ENCODE measurements at places on chromosomes 12 and 14. TPM values are rescaled to one million over a fixed set of nuclear protein-coding genes. Genes with fewer than 3 reads are reported as not detected.
A peak's percentile ranks its signal among the peaks of the same experiment; 100 is the strongest.

DNA sequence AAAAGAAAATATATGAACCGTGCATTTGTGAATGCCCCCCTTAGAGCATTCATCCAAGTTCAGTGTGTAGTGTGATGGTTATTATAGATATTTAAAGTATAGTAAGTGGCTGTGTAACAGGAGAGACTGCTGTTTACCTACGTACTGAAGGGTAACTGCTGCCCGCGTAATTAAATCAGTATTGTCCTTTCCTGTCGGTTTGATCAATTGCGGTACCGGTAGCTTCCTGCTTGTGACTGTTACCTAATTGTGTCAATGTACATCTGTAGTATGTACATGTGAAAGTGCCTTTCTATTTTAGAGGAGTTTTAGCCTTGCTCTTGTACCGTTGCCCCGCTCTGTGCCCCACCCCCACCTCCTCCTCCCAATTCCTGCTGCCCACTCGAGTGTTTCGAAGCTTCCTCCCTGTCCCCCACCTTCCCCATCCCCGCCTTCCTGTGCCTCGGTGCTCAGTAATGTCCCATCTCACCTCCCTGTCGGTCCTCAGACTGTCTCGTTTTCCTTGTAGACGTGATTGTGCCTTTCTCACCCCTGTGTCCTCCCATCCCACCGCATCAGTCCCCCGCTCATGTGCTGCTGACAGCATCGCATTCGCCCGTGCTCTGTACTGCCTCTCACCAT lies 75.0 kb downstream of the KICS2 start:
- H3K36me3 ChIP-seq: no peaks in the 10 kb centered on the region
- H3K27me3 ChIP-seq: no peaks in the 10 kb centered on the region
- H3K27ac ChIP-seq: no peak overlapping the region

Gene TSPAN11
- total RNA-seq: not detected

DNA sequence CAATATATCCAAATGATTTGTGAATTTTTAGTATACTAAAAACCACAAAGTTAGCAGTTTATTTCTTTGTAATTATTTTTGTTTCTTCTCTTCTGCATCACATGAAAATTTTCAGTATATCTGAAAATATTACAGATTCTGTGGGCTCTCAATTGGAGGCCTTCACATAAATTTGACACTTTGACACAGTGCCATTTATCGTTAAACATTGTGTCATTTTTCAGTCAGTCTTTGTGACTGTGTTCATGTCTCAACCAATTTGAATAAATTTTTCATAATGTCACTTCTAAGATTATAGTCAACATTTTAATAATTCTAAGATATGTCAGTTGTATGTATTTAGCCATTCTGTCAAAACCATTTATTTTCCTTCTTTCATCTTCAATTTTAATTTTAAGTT lies 1303.0 kb downstream of the LRFN5 start:
- DNase-seq: no peak
- no peaks in the 10 kb centered on the region for H3K36me3 ChIP-seq
- H3K27ac ChIP-seq: no peak overlapping the region
- no peaks in the 10 kb centered on the region for H3K4me1 ChIP-seq

DNA sequence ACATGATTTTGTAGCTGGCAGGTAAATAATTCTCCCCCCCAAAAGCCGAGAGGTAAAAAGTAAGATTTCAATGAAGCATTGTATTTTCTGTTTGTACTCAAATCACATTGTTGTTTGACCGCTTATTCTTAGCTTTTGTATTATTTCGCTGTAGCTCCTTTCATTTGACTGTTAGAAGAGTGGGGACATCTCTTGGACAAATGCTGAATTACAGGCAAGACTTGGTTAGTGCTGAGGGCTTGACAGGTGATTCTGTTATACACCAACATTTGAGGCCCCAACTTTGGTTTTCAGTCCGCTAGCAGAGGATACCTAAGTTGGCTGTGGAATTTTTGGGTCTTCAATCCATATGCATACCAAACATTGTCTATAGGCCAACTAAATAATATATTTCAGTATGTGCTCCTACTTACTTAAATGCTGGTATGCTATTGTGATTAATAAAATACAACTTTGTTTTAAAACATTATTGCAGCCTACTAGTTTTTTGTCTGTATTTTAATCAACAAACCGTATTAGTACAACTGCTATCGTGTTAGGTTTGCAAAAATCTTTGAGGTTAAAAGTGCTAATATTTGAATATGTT lies 102.2 kb downstream of the ERC1 start:
- peaks cover 7% of the 10 kb centered on the region for H3K4me1 ChIP-seq
- DNase-seq: no peak
- no peak overlapping the region for H3K4me3 ChIP-seq
- no peaks in the 10 kb centered on the region for H3K36me3 ChIP-seq
- no peak overlapping the region for H3K27ac ChIP-seq

DNA sequence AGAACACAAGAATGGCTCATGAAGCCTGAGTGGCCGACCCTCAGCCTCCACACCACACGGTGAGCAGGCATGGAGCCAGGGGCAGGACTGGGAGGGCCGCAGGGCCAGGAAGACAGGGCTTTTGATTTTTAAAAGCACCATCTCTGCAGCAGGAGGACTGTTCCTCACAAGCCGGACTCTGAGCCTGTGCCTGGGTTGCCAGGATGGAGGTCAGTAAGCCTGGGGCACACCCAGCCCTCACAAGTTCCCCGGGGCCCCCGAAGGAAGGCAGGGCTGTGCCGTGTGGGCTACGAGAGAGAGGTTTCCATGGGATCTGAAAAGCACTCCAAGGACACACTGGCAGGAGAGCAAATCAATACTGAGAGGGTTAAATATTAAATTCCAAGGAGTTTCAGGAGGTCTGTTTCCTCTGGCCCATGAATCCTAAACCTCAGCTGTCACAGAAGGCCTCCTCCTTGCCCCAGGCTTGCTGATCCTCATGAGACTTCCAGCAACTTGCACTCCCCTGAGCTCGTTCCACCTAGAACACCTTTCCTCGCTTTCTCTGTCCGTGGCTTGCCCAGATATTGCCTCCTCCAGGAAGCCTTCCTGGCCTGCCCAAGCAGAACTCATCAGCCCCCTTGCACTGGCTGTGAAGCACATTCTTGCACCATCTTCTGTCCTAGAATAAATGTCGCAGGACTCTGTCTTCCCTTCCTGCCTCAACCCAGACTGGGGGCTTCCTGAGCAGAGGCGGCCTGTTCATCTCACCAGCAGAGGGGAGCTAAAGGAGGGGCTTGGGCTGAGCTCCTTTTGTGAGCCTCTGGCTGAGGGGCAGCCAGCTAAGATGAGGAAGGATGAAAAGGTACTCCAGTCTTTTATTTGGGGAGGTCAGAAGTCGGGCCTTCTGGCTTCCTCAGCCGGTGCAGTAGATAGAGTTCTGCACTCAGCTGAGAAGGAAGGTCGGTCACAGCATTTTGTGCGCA lies 64.6 kb downstream of the CCDC88C start:
- no peak overlapping the region for H3K4me3 ChIP-seq
- peaks cover 83% of the 10 kb centered on the region for H3K4me1 ChIP-seq
- H3K27ac ChIP-seq: peak overlapping the region; percentile 48
- DNase-seq: no peak
- no peaks in the 10 kb centered on the region for H3K27me3 ChIP-seq

GRCh38 chr14:61596990-61597389 lies 98.3 kb upstream of the HIF1A start:
- H3K4me1 ChIP-seq: peaks cover 47% of the 10 kb centered on the region
- H3K4me3 ChIP-seq: no peak overlapping the region
- H3K27me3 ChIP-seq: peaks cover 9% of the 10 kb centered on the region
- peaks cover 4% of the 10 kb centered on the region for H3K36me3 ChIP-seq
- no peak overlapping the region for H3K27ac ChIP-seq

DNA sequence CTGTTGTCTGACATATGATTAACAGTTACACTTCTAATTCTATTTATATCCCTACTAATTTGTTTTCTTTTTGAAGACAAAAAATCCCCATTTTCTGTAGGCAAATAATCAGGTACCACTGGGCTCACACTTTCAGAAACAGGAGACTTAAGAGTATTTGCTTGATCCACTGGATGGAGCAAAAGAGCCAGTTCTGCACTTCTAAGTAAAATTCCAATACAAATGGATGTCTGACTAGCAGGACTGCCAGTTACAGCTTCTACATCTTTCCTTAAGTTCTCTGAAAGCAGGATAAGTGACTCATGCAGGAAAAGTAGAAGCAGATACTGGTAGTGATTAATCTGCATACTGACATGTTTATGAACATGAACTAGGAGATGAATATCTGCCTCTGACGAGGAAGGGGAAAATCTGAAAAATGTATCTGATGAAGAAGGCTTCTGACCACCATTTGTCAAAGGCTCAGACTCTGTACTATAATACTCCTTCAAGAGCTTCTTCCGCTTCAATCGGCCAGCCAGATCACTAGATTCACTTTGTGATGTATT lies 73.8 kb upstream of the ANKS1B start:
- H3K36me3 ChIP-seq: peaks cover 59% of the 10 kb centered on the region
- H3K27ac ChIP-seq: peak overlapping the region; percentile 83
- H3K4me3 ChIP-seq: peak overlapping the region; percentile 34
- no peaks in the 10 kb centered on the region for H3K27me3 ChIP-seq
- peaks cover 18% of the 10 kb centered on the region for H3K4me1 ChIP-seq

DNA sequence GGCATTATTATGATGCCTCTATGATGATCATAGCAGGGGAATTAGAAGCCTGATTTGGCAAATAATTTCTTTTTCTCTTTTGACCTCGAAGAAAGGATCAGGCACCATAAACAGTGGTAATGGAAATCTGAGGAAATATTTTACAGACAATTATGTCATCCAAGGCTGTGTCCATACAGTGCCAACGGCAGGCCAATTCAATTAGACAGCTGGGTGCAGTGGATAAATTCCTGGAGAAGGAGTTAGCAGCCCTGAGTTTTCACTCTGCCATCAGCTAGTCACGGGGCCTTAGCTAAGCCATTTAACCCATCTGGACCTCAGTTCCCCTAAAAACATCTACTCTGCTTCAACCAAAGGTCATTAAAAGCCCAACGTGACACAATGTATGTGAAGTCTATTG lies 4.1 kb downstream of the TPH2 start:
- DNase-seq: no peak
- no peak overlapping the region for H3K4me3 ChIP-seq
- no peak overlapping the region for H3K27ac ChIP-seq
- no peaks in the 10 kb centered on the region for H3K36me3 ChIP-seq
- peaks cover 46% of the 10 kb centered on the region for H3K27me3 ChIP-seq

GRCh38 chr14:69299286-69300035 lies 39.5 kb downstream of the GALNT16 start:
- no peak overlapping the region for H3K4me3 ChIP-seq
- DNase-seq: no peak

Gene OTX2
- total RNA-seq: not detected

Gene CCDC198
- total RNA-seq: not detected

GRCh38 chr12:34402899-34403705 lies 380.8 kb downstream of the ALG10 start:
- peak; percentile 0 for DNase-seq
- no peak overlapping the region for H3K4me3 ChIP-seq
- H3K36me3 ChIP-seq: no peaks in the 10 kb centered on the region
- H3K27me3 ChIP-seq: no peaks in the 10 kb centered on the region
- H3K4me1 ChIP-seq: no peaks in the 10 kb centered on the region

DNA sequence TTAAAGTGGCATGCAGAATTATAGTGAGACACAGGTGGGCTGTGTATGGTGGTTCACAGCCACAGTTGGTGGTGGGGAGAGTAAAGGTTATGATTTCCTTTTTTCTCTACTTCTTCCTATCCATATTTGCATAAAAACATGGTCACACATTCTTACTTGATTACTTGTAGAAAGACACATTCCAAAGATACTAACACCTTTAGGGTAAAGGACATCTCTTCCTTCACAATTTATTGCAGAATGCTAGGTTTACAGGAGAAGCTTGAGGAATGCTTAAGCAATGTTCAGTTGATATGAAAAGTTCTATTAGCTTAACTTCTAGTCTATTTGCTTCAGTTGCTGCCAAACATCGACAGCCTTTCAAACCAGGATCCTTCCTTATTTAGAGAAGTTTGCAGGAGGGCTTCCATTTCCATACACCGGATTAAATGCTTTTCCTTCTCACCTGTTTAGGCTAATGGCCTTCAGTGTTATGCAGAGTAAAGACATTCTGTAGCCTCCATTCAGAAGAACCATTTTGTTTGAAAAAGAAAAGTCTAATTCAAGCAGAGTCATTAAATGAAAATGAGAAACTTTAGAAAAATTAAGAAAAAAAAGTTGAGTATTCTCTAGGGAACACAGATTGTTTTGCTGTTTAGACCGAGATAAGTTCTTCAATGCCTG lies 2.6 kb upstream of the PHC1 start:
- H3K4me1 ChIP-seq: peaks cover 13% of the 10 kb centered on the region
- DNase-seq: no peak
- no peak overlapping the region for H3K4me3 ChIP-seq
- peaks cover 27% of the 10 kb centered on the region for H3K27me3 ChIP-seq
- no peaks in the 10 kb centered on the region for H3K36me3 ChIP-seq

DNA sequence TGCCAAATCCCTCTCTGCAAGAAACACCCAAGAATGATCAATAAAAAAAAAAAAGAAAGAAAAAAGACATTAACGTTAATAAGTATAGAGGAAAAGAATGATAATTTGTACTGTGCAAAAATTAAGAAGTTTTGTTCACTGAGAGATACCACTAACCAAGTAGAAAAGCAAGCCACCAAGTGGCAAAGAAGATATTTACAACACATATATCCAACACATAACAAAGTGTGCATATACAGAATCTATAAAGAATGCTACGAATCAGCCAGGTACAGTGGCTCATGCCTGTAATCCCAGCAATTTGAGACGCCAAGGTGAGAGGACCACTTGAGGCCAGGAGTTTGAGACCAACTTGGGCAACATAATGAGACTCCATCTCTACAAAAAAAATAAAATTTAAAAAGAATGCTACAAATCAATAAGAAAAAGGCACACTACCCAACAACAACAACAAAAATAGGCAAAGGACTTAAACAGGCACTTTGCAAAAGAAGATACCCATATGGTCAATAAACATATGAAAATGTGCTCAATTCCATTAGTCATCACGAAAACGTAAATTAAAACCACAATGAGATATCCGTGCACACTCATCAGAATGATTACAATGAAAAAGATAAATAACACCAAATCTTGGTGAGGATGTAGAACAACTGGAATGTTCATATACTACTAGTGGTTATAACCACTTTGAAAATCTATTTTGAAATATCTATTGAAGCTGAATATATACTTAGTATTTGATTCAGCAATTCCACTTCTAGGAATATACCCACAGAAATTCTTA lies 19.8 kb downstream of the GALNT4 start:
- H3K27ac ChIP-seq: no peak overlapping the region
- peaks cover 14% of the 10 kb centered on the region for H3K4me1 ChIP-seq
- peaks cover 27% of the 10 kb centered on the region for H3K36me3 ChIP-seq
- no peak for DNase-seq
- H3K27me3 ChIP-seq: no peaks in the 10 kb centered on the region
- H3K4me3 ChIP-seq: no peak overlapping the region

- H3K27me3 ChIP-seq: no peaks in the 10 kb centered on the region
- H3K36me3 ChIP-seq: no peaks in the 10 kb centered on the region
- no peak overlapping the region for H3K27ac ChIP-seq
These were observed 564.0 kb downstream of the CCER1 start for GRCh38 chr12:90390947-90391346.

GRCh38 chr12:48993787-48994186 lies 5.4 kb downstream of the DDN start:
- H3K27ac ChIP-seq: no peak overlapping the region
- no peaks in the 10 kb centered on the region for H3K36me3 ChIP-seq
- H3K27me3 ChIP-seq: peaks cover 60% of the 10 kb centered on the region
- no peak overlapping the region for H3K4me3 ChIP-seq
- no peak for DNase-seq

- H3K4me3 ChIP-seq: no peak overlapping the region
- H3K27ac ChIP-seq: peak overlapping the region; percentile 38
- DNase-seq: no peak
- H3K27me3 ChIP-seq: no peaks in the 10 kb centered on the region
- peaks cover 83% of the 10 kb centered on the region for H3K36me3 ChIP-seq
These were observed 13.0 kb upstream of the PNMA1 start for GRCh38 chr14:73727166-73727565.

Gene KRT77
- total RNA-seq: not detected

Gene TRIM9
- 0.46 TPM for total RNA-seq

GRCh38 chr12:51391283-51392123 lies at the start of gene GALNT6:
TSS of gene GALNT6 (minus strand) at chr12:51391406. CDS start at chr12:51379781, 11,625 bp downstream.
- no peaks in the 10 kb centered on the region for H3K36me3 ChIP-seq
- DNase-seq: peak; percentile 60
- H3K4me1 ChIP-seq: peaks cover 74% of the 10 kb centered on the region
